Ascending aorta (tissue), 2 donors: ENCODE measurements at places on chromosomes 11 and 22. TPM values are rescaled to one million over a fixed set of nuclear protein-coding genes. Genes with fewer than 3 reads are reported as not detected.

DNA sequence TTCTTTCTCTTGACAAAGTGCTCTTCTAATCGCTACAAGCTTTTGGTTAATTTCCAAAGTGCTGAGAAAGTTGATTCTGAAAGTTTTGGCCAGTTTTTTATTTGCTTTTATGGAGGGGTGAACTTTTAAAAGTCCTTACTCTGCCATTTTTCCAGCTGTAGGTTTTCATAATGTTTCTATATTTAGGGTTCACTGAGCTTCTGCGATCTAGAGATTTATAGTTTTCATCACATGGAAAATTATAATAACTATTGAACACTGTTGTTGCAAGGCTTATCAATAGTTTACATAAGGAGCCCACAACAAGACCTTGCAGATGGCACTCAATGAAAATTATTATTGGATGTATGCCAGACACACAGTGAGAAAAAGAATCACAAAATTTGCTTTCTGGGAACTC lies 55.1 kb downstream of the DLG2 start:
- no peaks in the 10 kb centered on the region for H3K36me3 ChIP-seq
- H3K4me1 ChIP-seq, result no peaks in the 10 kb centered on the region
- no peak overlapping the region for H3K4me3 ChIP-seq
- no peak overlapping the region for H3K27ac ChIP-seq
- H3K27me3 ChIP-seq, result no peaks in the 10 kb centered on the region

GRCh38 chr11:71120471-71120896 lies 131.9 kb downstream of the SHANK2 start:
- no peaks in the 10 kb centered on the region for H3K36me3 ChIP-seq
- no peaks in the 10 kb centered on the region for H3K4me1 ChIP-seq
- H3K27ac ChIP-seq, result no peak overlapping the region

DNA sequence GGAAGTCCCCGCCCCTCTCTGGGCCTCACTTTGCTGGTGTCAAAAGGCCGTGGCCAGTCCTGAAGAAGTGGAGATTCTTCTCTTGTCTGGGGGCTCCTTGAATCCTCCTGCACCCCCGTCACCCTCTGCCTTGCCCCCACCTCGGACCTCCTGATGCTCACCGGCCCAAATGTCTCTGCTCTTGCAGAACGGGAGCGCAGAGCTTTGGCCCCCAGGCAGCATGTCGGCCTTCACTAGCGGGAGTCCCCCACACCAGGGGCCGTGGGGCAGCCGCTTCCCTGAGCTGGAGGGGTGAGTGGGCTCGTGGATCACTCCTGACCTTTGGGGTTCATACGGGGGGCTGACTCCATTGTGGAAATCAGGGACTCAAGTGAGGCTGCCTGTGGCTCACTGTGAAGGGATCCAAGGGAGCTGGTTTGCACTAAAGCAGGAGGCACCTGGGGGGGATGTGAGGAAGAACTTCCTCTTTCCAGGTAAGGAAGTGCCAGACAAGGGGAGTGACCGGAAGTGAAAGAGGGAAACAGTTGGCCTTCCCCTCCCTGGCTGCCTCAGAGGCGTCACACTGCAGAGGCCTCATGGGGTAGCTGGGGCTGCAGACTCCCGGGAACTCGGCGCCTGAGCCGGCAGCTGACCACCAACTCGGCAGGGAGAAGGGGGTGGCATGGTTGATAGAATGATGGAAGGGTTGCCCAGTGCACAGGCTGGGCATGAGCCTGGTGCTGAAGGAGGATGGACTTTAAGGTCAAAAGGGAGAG lies 23.1 kb downstream of the CSF2RB start:
- H3K4me3 ChIP-seq, result no peak overlapping the region
- no peaks in the 10 kb centered on the region for H3K36me3 ChIP-seq
- no peaks in the 10 kb centered on the region for H3K4me1 ChIP-seq

Gene SCN3B
- 4.7 TPM for total RNA-seq

DNA sequence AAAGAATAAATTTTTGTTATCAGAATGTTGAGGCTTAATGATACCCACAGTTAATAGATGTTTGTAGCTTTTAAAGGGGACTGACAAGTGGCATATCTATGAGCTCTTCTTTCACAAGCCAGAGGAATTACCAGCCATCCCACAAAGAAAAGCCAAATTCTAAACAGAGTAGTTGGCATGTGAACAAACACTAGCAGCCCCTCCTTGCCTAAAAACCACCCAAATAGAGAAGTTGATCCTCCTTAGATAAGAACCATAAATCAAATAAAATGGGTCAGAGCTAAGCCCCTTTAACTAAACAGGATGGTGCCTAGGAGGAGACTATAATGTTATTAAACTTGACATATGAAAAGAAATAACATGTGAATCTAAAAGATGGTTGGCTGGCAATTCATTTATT lies 11.4 kb downstream of the LPXN start:
- no peak for DNase-seq
- peaks cover 24% of the 10 kb centered on the region for H3K4me1 ChIP-seq
- no peaks in the 10 kb centered on the region for H3K27me3 ChIP-seq
- peak overlapping the region; percentile 87 for H3K27ac ChIP-seq
- no peak overlapping the region for H3K4me3 ChIP-seq

Gene HBG1
- total RNA-seq, result not detected
